CD4-positive, alpha-beta T cell treated with Interleukin-15 for 1 hour (primary cell): ENCODE measurements at places on chromosomes 11 and 22.

GRCh38 chr11:132154781-132155180, 784.4 kb downstream of the NTM start:
- DNase-seq: no peak

GRCh38 chr11:43687120-43687791, 6.7 kb downstream of the HSD17B12 start:
- DNase-seq: no peak

DNA sequence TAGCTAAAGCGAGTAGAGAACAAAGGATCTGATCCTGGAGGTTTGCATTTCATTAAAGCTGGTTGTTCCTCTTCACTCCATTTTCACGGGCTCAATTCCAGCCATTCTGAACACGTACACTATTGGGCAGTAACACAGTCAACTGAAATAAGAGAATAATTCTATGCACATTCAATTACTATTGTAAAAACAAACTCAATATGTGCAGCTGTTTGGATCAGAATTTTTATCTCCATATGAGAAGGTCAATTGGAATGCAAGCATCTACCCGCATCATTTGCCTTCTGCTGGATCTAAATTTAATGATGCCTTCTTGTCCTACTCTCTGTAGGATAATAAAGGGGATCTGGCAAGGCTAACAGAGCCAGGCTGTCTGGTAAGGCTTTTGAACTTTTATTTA, 562.8 kb upstream of the CCDC179 start:
- DNase-seq: no peak

- DNase-seq: no peak
Observed at GRCh38 chr22:38859581-38860282, 12.3 kb downstream of the CBX6 start.

DNA sequence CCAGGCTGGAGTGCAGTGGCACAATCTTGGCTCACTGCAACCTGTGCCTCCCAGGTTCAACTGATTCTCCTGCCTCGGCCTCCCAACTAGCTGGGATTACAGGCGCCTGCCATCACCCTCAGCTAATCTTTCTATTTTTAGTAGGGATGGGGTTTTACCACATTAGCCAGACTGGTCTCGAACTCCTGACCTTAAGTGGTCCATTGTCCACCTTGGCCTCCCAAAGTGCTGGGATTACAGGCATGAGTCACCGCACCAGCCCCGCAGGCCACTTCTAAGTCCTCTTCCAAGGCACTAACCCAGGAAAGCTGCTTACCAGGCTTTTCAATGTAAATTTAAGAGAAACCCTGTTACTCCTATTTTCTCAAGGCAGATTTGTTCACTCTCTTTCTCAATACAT, 50.4 kb downstream of the DENND5A start:
- DNase-seq: no peak

DNA sequence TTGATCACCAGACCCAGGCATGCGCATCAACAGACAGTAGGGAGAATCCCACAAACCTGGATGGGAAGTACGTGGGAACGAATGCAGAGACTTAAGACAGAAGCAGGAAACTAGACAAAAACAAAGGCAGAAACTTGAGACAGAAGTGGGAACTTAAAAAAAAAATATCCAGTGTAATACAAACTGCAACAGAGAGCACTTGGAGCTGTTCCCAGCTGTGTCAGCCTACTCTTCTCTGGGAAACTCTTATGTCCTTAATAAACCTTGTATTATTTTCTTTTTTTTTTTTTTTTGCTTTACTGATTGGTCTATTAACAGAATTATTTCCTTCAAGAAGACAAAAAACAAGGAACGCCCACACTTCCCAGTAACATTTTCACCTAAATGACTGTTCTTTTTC, 1818.1 kb upstream of the RAG2 start:
- DNase-seq: no peak

GRCh38 chr11:61306221-61306620, 11.1 kb upstream of the VWCE start:
- DNase-seq: no peak

GRCh38 chr22:46622081-46622521, 1.9 kb downstream of the GRAMD4 start:
- DNase-seq: no peak
